ENCODE measurements at places on chromosomes 5 and 9. TPM values are rescaled to one million over a fixed set of nuclear protein-coding genes. Genes with fewer than 3 reads are reported as not detected.

Gene CDKN2A
- total RNA-seq: 2.1 TPM

Gene FBN2
- not detected for total RNA-seq

Gene C5orf58
- total RNA-seq: not detected

Gene PLAC8L1
- 0.61 TPM for total RNA-seq

Gene FNIP1
- total RNA-seq: 16.0 TPM

Gene DND1
- total RNA-seq: 3.2 TPM

Gene KIF12
- total RNA-seq: not detected

Gene PCDHA11
- not detected for total RNA-seq

DNA sequence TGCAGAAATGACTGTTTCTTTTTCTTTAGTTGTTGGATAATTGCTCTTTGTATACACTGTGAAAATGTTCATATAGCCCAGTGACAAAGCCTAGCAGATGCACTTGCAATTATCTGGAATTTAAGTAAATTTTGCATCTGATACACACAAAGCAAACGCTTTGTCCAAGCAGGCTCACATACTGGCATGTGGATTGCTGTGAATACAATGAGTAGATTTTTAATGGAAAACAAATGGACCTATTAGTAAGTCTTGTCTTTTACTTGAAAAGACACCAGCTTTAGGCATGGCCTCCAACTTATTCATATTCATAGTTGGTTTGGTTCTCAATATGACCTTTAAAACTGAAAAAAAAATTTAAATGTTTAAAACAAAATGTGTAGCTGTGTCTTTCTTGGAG lies 1299.8 kb upstream of the WWC1 start:
- no peak for DNase-seq

GRCh38 chr9:131982102-131982501 lies 97.6 kb downstream of the MED27 start:
- DNase-seq: no peak

DNA sequence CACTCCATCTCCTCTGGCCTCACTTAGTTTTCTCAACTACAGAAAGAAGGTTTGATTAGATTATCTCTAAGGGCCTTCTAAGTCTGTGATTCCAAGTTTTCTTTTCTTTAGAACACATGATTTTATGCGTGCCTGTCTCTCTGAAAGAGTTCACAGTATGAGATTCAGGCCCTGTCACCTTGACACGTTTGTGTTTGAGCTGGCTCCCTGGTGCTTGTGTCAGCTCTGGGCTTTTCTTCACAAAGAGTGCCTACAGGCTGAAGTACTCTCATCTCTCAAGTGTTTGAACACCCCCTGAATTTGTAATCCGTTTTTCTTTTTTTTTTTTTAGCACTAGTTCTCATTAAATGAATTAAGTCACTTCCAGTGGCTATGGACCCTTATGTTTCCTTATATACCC lies 306.9 kb upstream of the C9orf72 start:
- DNase-seq: no peak

DNA sequence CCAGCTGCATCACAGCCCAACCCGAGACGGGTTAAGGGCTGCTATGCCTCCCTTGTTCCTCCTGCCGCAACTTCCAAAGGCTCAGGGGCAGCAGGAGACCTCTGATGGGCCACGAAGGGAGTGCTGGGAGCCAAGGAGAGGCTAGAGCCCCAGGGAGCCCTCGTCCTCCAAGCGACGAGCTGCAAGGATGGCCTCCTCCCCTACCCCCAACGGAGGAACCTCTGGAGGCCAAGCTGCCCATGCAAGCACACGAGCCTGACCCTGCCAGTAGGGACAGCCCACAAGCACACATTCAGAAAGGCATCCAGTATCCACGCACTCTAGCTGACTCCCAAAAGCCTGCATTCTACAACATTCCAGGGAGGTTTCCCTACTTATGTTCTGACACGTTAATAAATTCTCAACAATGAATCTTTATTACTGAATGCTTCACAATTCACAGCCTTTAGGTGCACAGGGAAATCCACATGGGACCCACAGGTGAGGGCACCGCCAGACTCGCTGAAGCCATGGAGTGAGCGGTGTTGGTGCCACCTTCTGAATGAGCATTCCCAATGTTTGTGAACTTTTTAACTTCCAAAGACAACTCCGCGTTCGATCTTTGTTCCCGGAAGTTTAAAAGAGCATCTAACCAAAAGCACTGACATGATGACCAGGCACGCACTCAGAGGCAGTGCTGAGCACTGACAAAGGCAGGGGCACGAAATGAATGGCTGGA lies 28.7 kb downstream of the IPPK start:
- DNase-seq: no peak

- peak; percentile 3 for DNase-seq
Measured at GRCh38 chr5:160537940-160538339, 116.3 kb downstream of the PTTG1 start.

GRCh38 chr5:36598045-36598444 lies 8.4 kb upstream of the SLC1A3 start:
- no peak for DNase-seq

DNA sequence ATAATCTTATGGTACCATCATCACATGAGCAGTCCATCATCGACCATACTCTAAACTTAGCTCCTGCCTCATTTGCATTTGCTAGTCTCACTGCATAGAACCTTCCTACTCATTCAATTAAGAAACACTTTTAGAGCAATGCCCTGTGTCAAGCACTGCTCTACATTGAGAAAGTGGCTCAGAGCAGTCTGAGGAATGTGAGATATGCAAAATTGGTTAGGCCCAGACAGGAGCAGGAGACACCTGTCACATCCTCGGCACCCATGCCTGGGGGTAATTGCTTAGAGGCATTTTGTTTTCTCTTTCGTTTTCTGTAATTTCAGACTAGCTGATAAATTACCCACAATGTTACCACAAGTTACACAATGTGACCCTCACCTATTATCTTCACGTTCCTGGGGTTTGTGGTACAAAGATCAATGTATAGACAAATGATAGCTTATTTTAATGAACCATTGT lies 4.9 kb upstream of the RARS1 start:
- DNase-seq: no peak

- no peak for DNase-seq
Measured at GRCh38 chr9:4962085-4962484, 23.0 kb upstream of the JAK2 start.

- DNase-seq: peak; percentile 55
Measured at GRCh38 chr9:130368631-130369103, 76.1 kb upstream of the ASS1 start.

GRCh38 chr5:84086511-84086910 lies 298.2 kb downstream of the EDIL3 start:
- no peak for DNase-seq

- DNase-seq: no peak
Measured at GRCh38 chr5:38323645-38324295, 65.4 kb downstream of the EGFLAM start.

DNA sequence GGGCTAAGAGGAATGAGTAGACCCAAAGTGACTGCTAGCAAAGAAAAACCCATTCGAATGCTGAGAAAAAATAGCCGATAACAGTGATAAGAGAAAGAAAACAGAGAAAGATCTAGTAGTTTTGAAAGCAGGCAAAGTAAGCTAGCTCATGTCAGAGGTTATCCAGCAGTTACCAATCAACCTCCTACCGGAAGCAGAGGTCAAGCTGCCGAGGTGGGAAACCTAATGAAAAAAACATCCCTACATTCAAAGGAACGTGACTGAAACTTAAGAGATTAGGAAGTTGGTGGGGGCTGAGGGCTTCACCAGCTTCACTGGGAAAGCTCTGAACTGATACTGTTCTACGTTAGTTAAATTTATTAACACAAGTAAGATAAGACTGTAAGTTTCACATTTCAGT lies 32.6 kb downstream of the SSBP2 start:
- no peak for DNase-seq

DNA sequence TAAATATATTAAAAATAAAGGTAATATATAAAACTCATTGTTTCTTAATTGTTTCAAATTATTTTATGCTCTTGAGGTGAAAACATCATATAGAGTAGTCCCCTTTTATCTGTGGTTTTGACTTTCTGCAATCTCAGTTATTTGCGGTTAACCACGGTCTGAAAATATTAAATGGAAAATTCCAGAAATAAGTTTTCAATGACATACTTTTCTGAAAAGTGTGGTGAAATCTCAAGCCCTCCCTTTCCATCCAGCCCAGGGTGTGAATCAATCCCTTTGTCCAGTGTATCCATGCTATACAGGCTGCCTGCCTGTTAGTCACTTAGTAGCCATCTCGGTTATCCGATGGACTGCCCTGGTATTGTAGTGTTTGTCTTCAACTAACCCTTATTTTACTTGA lies 546.7 kb upstream of the DMAC1 start:
- DNase-seq: no peak

DNA sequence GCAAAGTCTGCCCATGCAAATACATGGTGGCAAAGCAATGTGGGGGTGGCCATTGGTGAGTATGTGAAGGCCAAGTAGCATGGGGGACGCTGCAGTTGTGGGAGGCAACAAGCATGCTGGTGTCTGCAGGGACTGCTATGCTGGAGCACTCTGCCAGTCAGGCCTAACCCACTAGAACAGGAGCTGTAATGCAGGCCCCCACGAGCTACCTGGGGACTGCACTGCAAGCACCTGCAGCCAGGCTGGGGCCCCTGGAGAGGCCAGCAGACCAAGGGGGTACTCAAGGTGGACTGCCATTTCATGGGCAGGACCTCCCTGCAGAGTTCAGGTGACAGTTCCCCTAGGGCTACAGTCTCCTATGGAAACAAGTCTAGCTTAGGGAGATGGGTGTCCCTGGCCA lies 183.8 kb upstream of the PDE4D start:
- DNase-seq: no peak
